Kasumi-1 (cell line): ENCODE measurements at places on chromosomes 12 and 14.

- DNase-seq = no peak
Observed at GRCh38 chr12:90333424-90333823, 621.6 kb downstream of the CCER1 start.

DNA sequence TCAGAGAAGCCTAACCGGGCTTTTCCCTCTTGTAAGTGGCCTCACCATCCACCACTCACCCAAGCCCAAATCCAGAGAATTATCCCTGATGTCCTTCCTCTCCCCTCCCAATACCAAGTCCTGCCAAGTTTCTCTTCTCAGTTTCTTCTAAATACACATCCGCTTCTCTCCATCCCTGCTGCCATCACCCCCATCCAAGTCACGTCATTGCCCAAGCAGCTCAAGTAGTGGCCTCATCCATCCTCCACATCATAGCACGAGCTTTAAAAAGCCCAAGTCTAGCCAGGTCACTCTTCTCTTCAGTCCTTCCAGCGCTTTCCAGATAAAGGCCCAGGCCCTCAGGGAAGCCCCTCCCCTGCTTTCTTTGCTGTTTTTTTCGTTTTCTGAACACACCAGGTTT, 25.4 kb downstream of the IL31 start:
- no peak for DNase-seq

- no peak for DNase-seq
Observed at GRCh38 chr12:40253936-40254335, 29.1 kb downstream of the LRRK2 start.

- DNase-seq = no peak
Observed at GRCh38 chr14:89110110-89110509, 285.7 kb downstream of the TTC8 start.

DNA sequence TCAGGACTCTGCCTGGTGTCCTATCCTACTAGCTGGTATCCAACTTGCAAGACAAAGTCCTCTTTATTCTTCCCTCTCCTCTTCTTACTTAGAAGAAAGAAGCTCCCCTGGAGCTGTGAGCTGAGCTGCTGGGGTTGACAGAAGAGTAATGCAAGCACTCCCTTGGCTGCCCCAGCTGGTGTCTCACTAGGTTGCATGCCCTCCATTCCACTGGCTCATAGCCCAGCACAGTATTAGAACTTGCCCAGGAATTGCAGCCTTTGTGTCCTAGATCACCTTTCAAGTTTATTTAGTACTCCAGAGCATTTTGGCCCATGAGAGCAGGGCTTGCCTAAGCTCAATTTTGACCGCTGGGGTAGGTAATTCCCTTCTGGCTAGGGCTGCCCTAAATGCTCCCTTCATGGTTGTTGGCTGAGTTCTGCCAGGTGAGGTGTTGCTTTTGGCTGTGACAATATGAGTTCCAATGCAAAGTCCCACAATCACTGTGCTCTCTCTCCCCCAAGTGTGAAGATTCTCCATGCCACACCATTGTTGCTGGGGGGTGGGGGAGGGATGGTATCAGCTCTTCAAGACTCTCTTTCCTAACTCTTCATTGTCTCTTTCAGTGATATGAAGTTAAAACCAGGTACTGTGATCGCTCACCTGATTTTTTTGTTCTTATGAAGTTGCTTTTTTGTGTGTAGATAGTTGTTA, 317.4 kb upstream of the DDHD1 start:
- DNase-seq = no peak

GRCh38 chr14:21023817-21024584, 860 bp downstream of the NDRG2 start:
- no peak for DNase-seq

DNA sequence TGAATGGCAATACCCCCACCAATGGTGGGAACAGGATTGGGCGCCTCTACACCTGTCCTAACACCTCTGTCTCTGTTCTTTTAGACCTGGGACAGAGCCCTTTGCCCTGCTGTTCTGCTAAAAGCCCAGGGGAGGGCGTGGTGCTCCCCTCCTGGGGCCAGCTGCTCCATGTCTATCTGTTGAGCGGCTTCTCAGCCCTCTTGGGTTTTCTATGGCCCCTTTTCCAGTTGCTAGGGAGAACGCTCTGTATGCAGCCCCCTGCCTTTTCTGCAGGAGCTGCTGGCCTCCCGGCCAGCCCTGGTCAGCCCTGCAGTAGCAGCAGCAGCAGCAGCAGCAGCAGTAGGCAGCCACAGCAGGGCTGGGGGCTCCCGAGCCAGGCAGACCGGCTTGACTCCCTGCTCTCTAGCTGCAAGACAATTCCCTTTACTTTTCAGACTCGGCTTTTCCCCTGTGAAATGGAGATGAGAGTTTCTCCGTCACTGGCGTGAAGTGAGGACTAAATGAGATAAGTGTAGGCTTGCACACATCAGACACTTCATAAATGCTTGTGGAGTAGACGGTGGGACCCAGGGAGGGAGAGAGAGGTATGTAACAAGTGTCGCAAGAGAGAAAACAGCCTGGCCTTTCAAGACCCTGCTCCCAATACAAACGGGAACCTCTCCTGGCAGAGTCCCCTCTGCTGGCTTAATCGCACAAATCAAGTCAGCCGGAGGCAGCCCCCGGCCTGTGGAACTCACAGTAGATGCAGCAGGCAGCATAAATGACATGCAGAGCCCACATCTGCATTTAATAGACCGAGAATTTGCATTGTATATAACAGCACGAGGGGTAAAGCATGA, 1.0 kb downstream of the RTL1 start:
- DNase-seq = peak; percentile 4

DNA sequence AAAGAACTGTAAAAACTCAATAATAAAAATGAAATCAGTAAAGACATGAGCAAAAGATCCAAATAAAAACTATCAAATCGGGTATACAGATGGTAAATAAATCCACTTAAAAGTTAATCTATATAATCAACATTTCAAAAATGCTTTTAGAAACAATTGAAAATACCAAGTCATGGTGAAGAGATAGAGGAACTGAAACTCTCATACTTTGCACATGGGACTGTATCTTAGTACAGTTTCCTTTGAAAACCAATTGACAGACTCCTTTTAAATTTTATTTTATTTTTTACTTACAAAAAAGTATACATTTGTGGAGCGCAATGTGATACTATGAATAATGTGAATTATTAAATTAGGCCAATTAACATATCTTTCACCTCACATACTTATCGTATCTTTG, 98.6 kb upstream of the FAR2 start:
- DNase-seq = no peak

DNA sequence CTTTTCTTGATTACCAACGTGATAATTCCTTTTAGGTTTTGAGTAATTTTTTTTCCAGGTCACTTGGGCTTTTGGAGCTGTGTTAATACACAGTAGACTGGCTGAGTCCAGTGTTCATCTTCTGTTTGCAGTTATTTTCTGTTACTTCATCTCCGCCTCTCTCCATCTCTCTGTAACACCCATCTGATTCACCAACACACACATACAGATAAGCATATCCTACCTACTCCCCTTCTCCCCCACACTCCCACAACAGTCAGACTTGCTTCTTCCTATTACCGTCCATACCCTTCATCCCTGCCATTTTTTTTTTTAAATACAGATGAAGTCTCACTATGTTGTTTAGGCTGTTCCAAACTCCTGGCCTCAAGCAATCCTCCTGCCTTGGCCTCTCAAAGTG, 72.7 kb upstream of the MANSC4 start:
- no peak for DNase-seq

DNA sequence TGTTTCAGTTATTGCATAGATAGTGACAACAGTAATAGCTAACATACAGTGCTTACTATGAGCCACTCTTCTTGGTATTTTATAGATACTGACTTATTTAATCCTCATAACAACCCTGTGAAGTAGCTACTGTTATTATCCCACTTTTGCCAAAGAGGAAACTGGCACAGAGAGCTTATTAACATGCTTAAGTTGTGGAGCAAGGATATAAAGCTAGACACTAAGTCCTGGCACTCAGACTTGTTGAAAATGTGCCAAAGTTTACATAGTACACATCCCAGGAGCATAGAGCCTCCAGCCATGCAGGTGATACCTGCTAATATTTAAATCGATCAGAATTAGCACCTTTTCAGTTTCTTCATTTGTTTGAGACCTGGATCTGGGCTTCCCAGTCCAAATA, 41.8 kb downstream of the VEZT start:
- no peak for DNase-seq

GRCh38 chr12:79555028-79555925, 135.5 kb downstream of the PAWR start:
- peak; percentile 37 for DNase-seq

DNA sequence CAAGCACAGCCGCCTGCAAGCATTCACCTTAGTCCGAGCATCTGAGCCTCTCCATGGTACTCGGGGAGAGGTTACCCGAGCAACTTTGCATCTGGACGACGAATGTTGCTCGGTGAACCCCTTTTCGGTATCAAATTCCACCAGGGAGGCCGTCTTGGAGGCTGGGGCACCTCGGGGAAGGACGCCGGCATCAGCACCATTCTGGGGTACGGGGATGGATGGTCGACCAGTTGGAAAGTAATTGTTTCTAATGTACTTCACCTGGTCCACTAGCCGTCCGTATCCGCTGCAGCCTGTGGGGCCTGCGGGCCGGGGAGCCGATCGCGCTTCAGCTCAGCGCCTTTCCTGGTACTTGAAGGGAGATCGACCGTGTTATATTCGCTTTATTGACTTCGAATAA, 161.7 kb upstream of the RTL1 start:
- DNase-seq = no peak

GRCh38 chr14:82510007-82510406, 976.4 kb upstream of the SEL1L start:
- no peak for DNase-seq

DNA sequence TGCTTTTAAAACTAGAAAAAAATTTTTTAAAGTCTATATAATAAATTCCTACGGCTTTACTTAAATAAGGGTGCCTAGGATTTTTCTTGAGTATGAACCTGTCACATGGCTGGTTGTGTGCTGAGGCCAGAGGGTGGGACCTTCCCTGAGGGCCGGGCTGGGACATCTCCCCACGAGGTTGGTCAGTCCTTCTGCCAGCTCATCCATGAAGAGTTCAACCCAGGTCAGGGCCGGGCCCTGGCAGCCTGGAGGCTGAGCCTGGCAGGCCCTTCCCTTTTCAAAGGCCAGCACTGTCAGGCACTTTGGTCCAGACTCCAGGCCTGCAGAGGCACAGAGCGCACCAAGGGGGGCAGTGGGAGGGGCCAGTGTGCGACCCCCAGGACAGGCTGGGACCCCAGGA, 31.7 kb downstream of the TNFAIP2 start:
- no peak for DNase-seq

- DNase-seq = no peak
Observed at GRCh38 chr12:128026696-128027574, 240.0 kb upstream of the TMEM132C start.

DNA sequence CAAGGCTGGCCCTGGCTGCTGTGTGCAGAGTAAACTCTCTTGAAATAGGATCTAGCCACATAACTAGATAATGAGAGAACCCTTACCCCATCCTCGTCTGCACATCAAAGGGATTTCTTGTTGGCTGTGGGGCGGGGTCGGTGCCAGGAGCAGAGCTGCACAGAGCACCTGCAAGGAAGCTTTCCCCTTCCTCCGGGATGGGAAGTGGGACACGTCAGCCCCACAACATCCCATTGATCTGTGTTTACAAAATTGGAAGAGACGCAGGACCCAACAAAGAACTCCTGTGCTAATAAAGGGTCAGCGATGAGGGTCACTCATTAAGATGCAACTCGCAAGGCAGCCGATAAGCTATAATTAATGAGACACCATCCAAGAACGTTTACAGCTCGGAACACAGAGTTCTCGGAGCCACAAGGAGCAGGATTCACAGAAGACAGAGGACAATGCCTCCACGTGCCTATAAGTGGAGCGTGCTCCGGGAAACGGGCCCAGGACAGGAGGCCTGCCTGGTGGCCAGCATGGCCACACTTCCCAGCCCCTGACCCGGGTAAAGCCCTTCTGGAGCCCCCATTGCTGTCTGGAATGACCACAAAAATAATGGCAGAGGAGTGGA, 171.5 kb downstream of the SLC15A4 start:
- no peak for DNase-seq

DNA sequence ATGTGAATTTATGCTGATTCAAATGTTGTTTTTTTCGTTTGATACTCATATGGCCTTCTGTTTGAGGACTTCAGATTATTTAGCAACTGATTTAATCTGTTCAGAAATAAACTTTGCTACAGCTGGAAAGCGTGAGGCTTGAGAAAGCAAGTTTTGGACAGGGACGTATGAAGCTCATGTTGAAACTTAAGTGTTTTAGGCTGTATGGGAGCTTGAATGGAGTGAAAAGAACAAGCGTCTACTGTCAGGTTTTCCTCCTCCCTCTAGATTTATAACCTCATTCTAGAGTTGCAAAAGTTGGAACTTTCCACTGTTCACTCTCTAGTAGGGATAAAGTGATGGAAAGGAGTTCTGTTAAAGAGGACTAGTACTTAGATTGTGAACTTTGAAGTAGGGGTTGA, 1.0 kb downstream of the PRPF39 start:
- peak; percentile 19 for DNase-seq

DNA sequence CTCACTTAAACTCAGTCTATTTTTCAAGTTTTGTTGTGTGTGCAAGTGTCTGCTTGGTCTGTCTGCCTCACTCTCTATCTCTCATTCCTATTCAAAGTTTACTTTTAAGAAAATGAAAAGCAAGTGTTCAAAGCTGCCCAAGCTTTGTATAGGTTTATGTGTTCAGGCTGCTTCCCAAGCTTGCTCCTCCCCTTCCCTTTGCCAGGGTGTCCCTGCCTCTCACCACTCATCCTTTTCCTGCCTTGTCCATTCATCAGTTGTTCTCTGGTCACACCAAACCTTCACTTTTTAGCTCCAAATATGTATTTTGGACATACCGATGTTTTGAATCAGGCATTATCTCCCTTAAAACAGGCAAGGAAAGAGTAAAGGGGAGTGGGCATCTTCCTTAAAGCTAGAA, 41.3 kb downstream of the STK38L start:
- DNase-seq = no peak

DNA sequence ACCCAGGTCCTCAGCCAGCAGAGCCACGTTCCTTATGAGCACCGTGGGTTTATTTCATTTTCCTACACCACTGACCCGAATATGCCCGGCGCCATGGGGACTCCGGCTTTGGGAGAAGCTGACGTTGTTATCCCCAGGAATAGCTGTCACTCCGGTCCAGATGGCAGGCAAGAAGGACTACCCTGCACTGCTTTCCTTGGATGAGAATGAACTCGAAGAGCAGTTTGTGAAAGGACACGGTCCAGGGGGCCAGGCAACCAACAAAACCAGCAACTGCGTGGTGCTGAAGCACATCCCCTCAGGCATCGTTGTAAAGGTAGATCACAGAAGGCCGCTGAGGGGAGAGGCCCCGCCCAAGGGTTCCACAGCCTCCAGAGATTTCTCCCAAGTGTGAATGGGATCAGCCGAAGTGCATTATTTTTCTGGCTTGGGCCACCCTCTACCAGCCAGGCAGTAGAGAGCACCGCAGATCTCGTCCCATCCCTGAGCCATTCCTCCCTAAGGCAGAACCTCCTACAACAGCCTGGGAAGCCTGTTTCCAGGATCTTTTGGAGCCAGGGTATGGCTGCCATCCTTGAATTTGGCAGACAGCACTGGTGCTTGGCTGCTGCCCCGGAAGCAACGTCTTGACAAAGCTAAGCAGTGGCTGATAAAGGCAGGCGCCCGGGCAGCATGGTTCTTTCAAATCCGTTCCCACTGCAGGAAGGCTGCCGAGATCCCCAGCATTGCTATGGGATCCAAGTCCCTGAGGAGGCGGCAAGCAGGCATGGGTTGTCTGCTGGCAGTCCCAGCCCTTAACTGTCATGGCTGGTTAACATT, 17.8 kb downstream of the CDK2AP1 start:
- DNase-seq = no peak
